ENCODE measurements at places on chromosomes 1 and 21.

- no peak for DNase-seq
Observed at GRCh38 chr21:42829954-42830353, 49.4 kb downstream of the WDR4 start.

DNA sequence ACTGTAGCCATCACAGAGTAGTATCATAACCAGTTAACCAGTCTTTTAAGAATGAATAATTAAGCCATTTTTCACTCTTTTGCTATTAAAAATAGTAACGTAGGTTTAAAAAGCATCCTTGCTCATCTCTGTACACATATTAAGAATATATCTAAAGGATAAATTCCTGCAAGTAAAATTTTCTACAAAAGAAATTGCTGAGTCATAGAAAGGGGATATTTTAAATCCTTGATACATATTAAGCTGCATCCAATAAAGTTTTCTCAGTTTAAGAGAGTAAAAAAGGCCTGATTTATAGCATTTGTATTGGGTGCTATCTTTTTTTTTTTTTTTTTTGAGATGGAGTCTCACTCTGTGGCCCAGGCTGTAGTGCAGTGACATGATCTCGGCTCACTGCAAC, 1.9 kb upstream of the CTH start:
- DNase-seq: no peak

GRCh38 chr1:29675481-29676263, 439.4 kb downstream of the PTPRU start:
- DNase-seq: no peak

DNA sequence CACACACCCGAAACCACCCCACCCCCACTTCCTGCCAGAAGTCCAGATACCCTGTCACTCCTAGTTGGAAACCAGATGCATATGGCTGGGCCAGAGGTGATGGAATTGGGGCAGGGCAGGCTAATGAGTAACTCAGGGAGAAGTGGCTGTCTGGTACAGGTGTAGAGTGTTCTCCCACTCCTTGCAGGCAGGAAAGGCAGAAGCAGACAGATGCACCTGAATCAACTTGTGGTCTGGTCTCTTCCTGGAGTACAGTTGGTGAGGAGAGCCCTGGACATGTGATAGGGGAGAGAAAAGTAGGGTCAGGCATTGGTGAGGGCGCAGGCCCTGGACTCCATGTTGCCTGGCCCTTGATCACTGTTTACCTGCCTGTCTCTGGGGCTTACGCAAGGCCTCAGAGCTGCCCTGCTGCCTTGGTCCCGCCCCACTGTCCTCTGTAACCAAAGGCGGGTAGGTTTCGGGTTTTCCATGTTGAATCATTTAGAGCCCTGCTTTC, 2.5 kb downstream of the CGN start:
- no peak for DNase-seq

- no peak for DNase-seq
Observed at GRCh38 chr1:2632051-2632430, 775 bp downstream of the MMEL1 start.

- DNase-seq: no peak
Observed at GRCh38 chr1:206573762-206574161, 38.5 kb downstream of the EIF2D start.

DNA sequence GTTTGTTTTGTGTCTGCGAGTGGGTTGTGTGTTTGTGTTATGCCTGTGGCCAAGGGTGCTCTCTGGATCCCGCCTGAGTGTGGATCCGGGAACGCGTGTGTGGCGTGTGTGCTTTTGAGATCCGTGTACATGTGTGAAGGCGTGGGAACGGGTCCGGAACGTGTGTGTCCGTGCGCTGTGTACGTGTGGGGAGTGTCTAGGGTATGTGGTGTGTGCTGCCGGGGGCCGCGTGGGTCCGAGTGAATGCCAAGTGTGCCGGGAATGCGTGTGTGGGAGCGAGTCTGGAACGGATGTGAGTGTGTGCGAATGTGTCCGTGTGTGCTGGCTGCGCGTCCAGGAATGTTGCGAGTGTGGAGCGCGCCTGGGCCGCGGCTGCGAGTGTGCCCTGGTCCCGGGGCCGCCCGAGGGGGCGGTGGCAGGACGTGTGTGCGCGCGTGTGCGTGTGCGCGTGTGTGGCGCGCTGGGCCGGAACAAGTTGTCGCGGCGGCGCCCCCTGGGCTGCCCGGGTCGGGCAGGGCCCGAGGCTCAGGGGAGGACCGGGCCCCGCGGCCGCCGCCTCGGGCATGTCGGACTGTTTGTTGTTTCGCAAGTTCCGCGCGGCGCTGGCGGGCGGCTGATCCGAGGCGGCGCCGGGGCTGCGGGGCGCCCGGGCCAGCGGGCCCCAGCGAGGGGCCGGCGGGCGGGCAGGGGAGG, 953 bp downstream of the PTPRU start:
- DNase-seq: no peak

- DNase-seq: no peak
Observed at GRCh38 chr1:192453360-192453992, 122.1 kb upstream of the RGS1 start.

GRCh38 chr1:154411525-154411924, 6.4 kb downstream of the IL6R start:
- DNase-seq: no peak

GRCh38 chr1:66998972-66999371, 55.0 kb downstream of the SLC35D1 start:
- DNase-seq: no peak

- no peak for DNase-seq
Observed at GRCh38 chr1:5475572-5475971, 516.7 kb downstream of the NPHP4 start.
